ENCODE measurements at places on chromosomes 2 and 18. TPM values are rescaled to one million over a fixed set of nuclear protein-coding genes. Genes with fewer than 3 reads are reported as not detected.

Gene OTX1
- not detected for total RNA-seq

Gene CCDC148
- total RNA-seq, result 0.66 TPM

Gene ACMSD
- total RNA-seq, result not detected

Gene STAT4
- total RNA-seq, result 0.55 TPM

Gene NRP2
- 159 TPM for total RNA-seq

Gene RPE
- 117 TPM for total RNA-seq

Gene LIPT1
- total RNA-seq, result 7.4 TPM

Gene NTSR2
- total RNA-seq, result not detected

Gene CHST10
- 11.0 TPM for total RNA-seq

Gene PIK3C3
- 55.1 TPM for total RNA-seq

Gene MPPE1
- total RNA-seq, result 27.1 TPM

Gene ZBTB7C
- not detected for total RNA-seq

Gene ASPRV1
- 0.11 TPM for total RNA-seq

Gene SH3BP4
- 43.1 TPM for total RNA-seq

Gene DSG4
- total RNA-seq, result not detected

Gene RUFY4
- not detected for total RNA-seq

Gene ANKRD29
- 2.3 TPM for total RNA-seq
